T-helper 17 cell (primary cell): ENCODE measurements at places on chromosomes 11 and 22.

- H3K27me3 ChIP-seq = no peaks in the 10 kb centered on the region
- H3K36me3 ChIP-seq = no peaks in the 10 kb centered on the region
- H3K27ac ChIP-seq = no peak overlapping the region
- peaks cover 22% of the 10 kb centered on the region for H3K4me1 ChIP-seq
- peak overlapping the region; percentile 9 for H3K4me3 ChIP-seq
Measured at GRCh38 chr22:49886346-49887063, 31.7 kb downstream of the ALG12 start.

DNA sequence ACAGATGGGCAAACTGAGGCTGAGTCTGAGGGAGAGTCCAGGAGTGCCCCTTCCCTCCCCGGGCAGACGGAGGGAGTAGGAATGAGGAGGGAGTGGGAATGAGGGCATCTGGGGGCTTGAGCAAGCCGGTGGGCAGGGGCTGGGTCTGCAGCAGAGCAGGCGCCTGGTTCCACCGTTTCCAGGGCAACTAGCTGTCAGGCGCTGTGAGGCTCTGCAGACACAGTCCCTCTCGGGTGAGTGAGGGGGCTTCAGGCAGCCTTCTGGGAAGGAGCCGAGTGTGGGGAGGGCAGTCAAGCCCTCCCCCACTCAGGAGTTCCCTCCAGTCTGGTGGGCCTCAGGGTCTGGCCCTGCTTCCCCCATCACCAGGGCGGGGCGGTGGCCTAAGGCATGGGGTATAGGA is 19.0 kb downstream of the TMEM258 start:
- H3K36me3 ChIP-seq = no peaks in the 10 kb centered on the region
- DNase-seq = no peak
- H3K4me1 ChIP-seq = peaks cover 18% of the 10 kb centered on the region
- no peaks in the 10 kb centered on the region for H3K27me3 ChIP-seq

GRCh38 chr11:129457321-129457720 is 81.7 kb downstream of the BARX2 start:
- no peak for DNase-seq
- no peaks in the 10 kb centered on the region for H3K4me1 ChIP-seq
- H3K27ac ChIP-seq = no peak overlapping the region

DNA sequence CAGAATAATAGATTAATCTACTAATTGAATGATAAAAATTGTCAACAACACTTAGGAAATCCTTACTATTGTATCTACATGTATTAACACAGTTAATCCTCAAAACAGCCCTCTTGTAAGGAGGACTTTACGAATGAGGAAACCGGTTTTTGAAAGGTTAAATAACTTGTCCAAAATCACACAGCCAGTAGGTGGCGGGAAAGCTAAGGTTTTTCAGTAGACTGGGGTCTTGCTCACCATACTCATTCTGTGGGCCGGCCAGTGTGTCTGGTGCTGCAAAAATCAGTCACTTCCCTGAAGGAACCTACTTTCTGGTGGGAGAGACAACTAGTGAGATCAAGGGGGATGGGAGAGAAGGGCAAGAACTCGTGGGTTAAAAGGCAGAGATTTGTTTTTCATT is 3.8 kb downstream of the DCPS start:
- H3K27ac ChIP-seq = no peak overlapping the region
- DNase-seq = no peak
- no peaks in the 10 kb centered on the region for H3K27me3 ChIP-seq

- H3K4me3 ChIP-seq = no peak overlapping the region
- H3K27me3 ChIP-seq = no peaks in the 10 kb centered on the region
- DNase-seq = no peak
- H3K4me1 ChIP-seq = peaks cover 45% of the 10 kb centered on the region
- peaks cover 8% of the 10 kb centered on the region for H3K36me3 ChIP-seq
- H3K27ac ChIP-seq = no peak overlapping the region
Measured at GRCh38 chr11:96189351-96189750, 153.6 kb downstream of the MAML2 start.

GRCh38 chr11:128467041-128467440 is 120.3 kb downstream of the ETS1 start:
- H3K36me3 ChIP-seq = peaks cover 24% of the 10 kb centered on the region
- DNase-seq = no peak

DNA sequence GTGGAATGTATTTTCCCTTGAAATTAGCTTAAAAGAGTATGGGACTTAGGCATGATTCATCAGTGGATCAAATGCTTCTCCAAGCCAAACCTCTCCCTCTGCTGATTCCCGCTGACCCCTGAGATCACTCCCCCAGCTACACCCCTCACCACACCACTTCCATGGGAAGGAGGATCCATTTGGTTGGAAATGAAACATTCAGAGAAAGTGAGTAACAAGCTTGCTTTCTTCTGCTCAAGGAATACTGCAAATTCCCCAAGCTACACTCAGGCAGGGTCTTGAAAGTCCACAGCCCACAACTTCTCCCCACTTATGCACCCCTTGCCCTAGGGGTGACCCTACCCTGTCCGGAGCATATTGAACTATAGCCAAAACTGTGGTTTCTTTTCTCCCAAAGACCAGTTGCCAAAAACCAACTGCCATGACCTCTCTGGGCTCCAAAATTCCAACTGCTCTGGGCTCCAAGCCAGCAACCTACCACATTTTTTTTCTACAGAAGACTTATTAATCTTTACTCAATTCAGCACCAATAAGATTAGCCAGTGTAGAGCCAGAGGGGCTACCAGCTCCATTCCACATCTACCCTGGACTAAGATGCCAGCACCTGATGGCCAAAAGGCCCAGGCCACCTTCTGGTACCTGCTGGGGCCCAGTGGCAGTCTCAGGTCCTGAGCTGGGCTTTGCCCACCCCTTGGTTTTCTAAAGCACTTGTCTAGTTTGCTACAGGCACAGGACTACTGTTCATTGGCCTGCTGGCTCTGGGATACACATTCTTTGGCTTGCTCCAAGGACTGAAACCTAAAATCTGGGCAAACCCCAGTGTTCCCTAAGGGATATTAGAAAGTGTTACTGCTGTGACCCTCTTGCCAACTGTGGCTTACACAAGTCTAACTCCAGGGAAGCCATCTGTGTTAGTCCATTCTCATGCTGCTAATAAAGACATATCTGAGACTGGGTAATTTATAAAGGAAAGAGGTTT is 101.1 kb downstream of the MICAL3 start:
- no peaks in the 10 kb centered on the region for H3K27me3 ChIP-seq

DNA sequence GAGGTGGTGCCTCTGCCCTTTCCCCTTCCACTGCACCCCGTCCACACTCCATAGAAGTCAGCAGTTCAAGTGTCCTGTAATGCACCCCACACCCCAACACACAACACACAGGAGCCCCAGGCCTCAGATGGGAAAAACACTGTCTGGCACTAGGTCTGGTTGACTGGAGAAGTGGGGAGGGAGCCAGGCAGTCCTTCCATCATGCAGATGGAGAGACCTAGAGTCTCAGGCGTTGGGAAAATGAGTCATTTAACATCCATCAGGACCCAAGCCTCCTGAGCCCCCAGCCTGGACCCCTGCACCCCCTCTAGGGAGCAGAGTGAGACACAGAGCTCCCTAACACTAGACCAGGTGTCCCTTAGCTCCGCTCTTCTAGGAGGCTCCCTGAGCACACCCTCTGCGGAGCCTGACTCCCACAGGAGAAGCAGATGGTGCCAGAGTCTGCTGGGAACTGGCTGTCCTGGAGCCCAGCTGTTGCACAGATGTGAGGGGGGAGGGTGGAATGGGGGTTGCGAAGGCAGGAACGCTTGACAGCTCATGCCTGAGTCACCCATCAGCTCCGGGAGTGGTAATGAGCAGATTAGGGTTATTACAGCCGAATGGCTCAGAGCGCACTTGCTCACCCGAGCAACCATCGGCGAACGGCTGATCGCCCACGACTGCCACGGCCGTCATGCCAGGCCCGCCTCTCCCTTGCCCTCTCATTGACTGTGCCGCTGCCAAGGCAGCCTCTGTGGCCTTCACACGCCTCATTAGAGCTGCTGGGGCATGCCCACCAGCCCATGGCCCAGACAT is 22.1 kb upstream of the SYT7 start:
- peaks cover 65% of the 10 kb centered on the region for H3K27me3 ChIP-seq
- H3K27ac ChIP-seq = no peak overlapping the region
- no peak overlapping the region for H3K4me3 ChIP-seq
- no peak for DNase-seq
- no peaks in the 10 kb centered on the region for H3K36me3 ChIP-seq

DNA sequence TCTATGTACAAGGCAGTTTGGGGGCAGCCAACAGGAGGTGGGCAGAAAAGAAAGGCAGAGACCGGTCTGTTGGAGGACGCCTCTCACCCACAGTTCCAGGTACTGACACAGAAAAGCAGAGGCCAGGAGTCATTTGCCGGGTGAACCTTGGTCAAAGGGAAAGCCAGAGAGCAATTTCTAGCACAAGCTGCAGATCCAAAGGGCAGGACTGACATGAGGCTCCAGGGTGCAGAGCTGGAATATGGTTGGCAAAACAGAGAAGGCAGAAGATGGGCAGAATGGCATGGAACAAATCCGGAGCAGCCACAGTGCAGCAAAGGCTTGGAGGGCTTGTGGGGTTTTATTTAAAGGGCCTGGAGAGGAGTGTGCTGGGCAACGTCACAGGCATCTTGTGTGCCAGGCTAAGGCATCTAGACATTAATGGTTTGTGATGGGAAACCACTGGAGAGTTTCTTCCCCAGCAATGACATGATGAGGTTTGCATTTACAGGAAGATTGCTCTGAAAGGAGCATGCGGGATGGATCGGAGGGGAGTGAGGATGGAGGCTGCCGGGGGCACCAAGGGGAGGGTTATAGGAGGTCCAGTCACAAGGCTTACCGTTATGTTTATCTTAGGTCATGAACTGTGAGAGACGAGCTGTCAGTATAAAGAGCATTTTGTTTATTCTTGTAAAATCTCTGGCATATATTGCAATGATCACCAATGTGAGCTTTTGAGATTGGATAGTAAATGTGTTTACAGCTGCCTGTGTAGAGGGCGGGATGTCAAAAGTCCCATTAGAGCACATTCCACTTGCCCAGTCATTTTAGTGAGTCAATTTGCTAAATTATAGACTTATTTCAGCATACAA is 5.7 kb upstream of the MMP20 start:
- DNase-seq = no peak
- H3K4me3 ChIP-seq = no peak overlapping the region
- no peaks in the 10 kb centered on the region for H3K36me3 ChIP-seq
- H3K27me3 ChIP-seq = peaks cover 47% of the 10 kb centered on the region

GRCh38 chr22:31764785-31765184 is 11.0 kb downstream of the DEPDC5 start:
- peaks cover 9% of the 10 kb centered on the region for H3K36me3 ChIP-seq
- DNase-seq = no peak
- H3K27me3 ChIP-seq = no peaks in the 10 kb centered on the region
- peaks cover 3% of the 10 kb centered on the region for H3K4me1 ChIP-seq
- no peak overlapping the region for H3K27ac ChIP-seq

DNA sequence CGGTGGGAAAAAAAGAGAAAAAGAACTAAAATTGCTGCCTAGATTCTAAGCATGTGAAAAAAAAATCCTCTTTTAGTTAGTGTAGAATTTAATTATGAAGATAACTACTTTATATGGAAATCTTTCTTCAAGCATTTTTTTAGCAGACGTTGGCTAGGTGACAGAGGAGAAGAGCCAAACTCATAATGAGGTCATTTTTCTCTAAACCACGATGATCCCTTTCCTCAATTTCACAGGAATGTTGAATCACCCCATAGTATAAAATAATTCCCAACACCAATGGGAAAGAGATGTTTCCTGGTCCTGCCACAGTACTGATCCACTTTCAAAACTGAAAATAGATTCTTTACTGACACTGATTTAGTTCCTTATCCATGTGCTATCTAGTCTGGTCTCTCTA is 319.8 kb downstream of the DLG2 start:
- H3K36me3 ChIP-seq = peaks cover 3% of the 10 kb centered on the region
- H3K4me3 ChIP-seq = no peak overlapping the region
- no peak for DNase-seq
- no peak overlapping the region for H3K27ac ChIP-seq
- no peaks in the 10 kb centered on the region for H3K4me1 ChIP-seq
- H3K27me3 ChIP-seq = no peaks in the 10 kb centered on the region

DNA sequence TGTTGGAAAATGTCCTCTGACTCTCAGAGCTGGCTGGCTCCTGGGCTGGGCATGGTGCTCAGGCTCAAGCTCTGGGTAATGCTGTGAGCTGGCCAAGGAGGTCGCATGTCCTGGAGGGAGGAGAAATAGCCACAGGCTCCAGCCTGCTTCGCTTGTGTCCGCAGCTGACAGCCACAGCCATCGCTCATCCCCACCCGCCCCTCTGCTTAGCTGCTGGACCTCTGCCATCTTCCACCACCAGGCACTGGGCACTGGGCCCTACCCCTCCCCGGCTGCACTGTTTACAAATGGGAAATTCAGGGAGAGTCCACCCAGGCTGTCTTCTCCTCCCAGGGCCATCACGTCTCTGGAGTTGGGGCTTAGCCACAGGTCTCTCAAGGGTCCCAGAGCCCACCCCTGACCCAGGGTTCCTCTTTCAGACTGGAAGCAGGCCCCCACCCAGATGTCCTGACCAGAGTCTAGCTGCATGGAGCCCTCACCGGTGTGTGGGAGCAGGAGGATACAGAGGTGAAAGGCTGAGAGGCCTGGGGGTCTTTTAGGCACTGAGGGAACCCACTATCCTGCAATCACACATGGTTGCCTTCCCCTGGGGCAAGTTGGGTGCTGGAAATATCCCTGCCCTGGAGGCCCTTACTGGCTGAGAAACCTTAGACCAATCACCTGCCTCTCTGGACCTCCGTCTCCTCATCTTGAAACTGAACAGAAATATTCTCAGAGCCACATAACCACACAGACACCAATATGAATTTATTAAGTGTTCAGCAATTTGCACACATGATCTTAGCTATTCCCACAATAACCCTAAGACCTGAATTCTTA is 62.7 kb downstream of the CD82 start:
- H3K4me1 ChIP-seq = peaks cover 16% of the 10 kb centered on the region
- H3K27ac ChIP-seq = no peak overlapping the region
- peaks cover 4% of the 10 kb centered on the region for H3K36me3 ChIP-seq
- no peak for DNase-seq
- peaks cover 21% of the 10 kb centered on the region for H3K27me3 ChIP-seq
- no peak overlapping the region for H3K4me3 ChIP-seq

GRCh38 chr11:122317305-122317704 is 201.3 kb upstream of the BLID start:
- H3K36me3 ChIP-seq = no peaks in the 10 kb centered on the region
- no peaks in the 10 kb centered on the region for H3K4me1 ChIP-seq
- peaks cover 16% of the 10 kb centered on the region for H3K27me3 ChIP-seq
- H3K27ac ChIP-seq = no peak overlapping the region

GRCh38 chr11:6232899-6233298 is 1.5 kb downstream of the FHIP1B start:
- H3K27ac ChIP-seq = peak overlapping the region; percentile 61
- peak overlapping the region; percentile 15 for H3K4me3 ChIP-seq
- no peak for DNase-seq
- H3K27me3 ChIP-seq = no peaks in the 10 kb centered on the region
- peaks cover 2% of the 10 kb centered on the region for H3K36me3 ChIP-seq

DNA sequence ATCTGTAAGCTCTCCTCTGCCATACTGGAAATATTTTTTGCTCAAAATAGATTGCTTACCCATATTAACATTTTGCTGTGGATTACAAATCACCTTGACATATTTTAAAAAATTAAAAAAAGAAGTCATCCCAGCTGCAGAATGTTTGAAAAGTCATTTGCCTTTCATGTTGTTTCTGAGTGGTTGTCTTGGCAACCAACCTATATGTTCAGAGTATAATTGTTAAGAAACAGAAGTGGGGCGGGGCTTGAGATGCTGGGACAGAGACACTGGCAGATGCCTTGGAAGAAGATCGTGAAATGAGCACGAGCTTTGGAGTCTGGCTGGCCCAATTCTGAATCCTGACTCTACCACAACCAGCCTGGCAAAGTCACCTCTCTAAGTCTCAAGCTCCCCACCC is 348.2 kb downstream of the LARGE1 start:
- no peaks in the 10 kb centered on the region for H3K36me3 ChIP-seq
- no peak overlapping the region for H3K27ac ChIP-seq
- H3K4me3 ChIP-seq = no peak overlapping the region
- no peaks in the 10 kb centered on the region for H3K27me3 ChIP-seq
- DNase-seq = no peak
